ENCODE measurements at places on chromosomes 7 and 10.
A peak's percentile ranks its signal among the peaks of the same experiment; 100 is the strongest.

GRCh38 chr7:140676306-140676705, 3.6 kb downstream of the ADCK2 start:
- no peak for DNase-seq

- DNase-seq: peak; percentile 46
These were observed 245.0 kb downstream of the PRPF18 start for GRCh38 chr10:13831711-13832141.

DNA sequence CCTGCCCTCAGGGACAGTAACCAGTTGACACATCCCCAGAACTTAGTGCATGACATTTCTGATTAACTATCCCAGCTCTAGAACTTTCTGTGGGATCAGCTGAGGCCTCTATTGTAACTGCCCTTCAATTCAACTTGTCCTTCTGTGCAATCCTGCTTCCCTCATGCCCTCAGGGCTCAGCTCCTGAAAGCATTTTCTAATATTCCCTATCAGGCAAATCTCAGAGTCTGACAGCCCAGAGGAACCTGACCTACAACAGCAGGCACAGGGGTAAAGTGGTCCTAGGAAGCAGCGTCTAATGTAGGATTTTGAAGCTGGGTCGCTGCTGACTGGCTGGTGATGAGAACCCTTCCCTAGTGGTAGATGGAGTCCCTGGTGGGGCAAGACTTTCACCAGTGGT, 13.6 kb upstream of the STN1 start:
- DNase-seq: no peak

DNA sequence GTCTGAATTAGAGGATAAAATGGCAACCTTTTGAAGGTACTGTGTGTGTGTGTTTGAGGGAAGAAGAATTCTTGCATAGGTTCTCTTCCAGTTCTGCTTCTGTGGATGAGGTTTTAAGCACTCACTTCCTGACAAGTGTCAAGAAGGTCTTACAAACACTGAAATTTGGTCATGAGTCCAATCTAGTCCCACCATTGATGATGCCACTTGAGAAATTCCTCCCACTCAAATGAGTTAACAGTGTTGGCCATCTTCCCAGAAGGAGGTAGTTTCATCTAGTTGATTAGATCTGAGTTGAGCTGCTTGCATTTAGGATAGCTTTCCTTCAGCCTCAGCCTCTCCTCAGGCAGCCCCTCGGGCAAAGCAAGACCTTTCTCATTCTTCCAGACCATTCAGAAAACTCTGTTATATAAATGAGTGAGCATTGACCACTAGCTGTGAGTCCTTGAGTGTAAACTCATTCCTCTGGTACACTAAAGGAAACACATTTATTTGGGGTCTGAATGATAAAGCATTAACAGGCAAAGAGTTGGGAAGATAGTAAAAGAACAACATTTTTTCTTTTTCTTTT, 189.5 kb downstream of the TRIL start:
- no peak for DNase-seq

GRCh38 chr10:28354511-28354910, 51.6 kb upstream of the MPP7 start:
- no peak for DNase-seq

DNA sequence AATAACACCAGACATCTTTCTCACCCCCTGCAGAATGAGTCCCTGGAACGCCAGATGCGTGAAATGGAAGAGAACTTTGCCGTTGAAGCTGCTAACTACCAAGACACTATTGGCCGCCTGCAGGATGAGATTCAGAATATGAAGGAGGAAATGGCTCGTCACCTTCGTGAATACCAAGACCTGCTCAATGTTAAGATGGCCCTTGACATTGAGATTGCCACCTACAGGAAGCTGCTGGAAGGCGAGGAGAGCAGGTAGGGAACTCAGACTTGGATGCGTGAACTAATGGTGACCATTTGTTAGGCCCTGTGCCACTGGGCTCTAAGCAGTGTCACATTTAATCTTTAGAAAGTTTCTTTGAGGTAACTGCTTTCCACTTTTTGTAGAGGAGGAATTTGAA, 7.1 kb downstream of the VIM start:
- DNase-seq: no peak

DNA sequence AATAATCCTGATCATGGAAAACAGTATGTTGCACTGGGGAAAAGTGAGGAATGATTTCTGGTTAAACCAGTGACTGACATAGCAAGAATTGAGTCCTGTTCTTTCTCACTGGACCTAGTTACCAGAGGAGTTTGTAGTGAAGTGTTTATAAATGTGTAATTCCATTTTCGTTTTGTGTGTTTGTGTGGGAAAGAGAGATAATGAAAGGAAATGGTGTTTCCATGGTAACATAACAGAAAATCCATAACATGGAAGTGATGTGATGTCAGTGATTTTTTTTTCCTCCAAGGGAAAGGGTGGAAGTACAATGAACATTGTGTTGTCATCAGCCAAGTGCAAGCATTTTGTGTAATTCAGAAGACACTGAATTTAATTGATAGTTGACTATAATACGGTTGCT, 283.9 kb downstream of the PLXDC2 start:
- peak; percentile 40 for DNase-seq

DNA sequence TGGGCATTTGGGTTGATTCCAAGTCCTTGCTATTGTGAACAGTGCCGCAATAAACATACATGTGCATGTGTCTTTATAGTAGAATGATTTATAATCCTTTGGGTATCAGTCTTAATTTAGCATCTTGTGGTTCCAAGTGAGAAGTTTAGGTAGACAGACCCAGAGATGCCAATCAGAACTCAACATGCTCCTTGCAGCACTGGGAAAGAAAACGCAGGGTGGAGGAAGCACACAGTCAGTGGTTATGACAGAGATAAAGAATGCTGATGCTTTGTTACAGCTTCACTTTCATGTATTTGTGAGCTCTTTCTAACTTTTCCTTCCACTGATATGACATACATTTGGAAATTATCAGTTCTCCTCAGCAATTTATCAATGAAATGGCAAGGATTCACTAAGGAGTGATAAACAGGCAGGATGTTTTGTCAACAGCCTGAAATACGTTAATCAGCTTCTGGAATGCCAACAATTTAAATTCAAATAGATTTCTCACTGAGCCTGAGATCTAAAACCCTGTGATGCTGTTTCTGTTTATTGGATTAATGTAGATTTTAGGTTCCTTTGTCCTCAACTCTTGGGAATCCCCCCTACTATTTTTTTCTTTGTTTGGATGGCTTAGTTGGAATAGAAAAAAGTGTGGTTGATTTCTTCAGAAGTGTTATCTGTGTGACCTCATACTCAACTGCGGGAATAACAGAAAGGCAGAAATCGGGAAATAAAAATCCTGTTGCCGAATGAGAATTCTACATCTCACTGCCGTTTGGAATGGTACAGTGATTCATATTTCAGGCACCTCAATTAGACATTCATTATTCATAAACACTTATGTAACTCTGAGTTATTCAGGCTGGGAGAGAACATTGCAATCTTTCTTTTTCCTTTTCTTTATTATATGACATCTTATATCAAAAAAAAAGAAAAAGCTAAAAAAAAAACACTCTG, 675.0 kb downstream of the CNTNAP2 start:
- no peak for DNase-seq

GRCh38 chr10:132457328-132458070, 60.5 kb downstream of the PWWP2B start:
- DNase-seq: no peak

DNA sequence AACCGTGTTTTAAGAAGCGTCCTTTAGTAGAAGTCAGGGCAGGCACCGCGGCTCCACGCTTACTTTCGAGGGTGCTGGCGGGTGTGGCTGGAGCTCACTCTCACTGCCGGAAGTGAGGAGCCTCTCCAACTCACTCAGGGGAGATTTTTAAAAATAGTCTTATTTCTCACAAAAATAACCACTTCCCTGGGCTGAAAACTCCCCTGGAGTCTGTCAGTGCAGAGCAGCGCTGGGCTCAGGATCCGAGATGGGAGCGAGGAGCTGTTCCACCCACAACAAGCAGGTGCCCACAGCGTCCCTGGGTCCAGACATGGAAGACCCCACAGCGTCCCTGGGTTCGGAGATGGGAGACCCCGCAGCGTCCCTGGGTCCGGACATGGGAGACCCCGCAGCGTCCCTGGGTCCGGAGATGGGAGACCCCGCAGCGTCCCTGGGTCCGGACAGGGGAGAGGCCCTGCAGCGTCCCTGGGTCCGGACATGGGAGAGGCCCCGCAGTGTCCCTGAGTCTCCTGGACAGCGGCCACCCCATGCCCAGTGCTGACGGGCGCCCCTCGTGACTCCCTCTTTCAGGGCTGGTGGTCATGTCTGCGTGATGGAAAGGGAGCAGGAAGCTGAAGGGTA, 51.2 kb downstream of the VIPR2 start:
- no peak for DNase-seq

GRCh38 chr7:43513251-43513650, 69.7 kb upstream of the STK17A start:
- no peak for DNase-seq

DNA sequence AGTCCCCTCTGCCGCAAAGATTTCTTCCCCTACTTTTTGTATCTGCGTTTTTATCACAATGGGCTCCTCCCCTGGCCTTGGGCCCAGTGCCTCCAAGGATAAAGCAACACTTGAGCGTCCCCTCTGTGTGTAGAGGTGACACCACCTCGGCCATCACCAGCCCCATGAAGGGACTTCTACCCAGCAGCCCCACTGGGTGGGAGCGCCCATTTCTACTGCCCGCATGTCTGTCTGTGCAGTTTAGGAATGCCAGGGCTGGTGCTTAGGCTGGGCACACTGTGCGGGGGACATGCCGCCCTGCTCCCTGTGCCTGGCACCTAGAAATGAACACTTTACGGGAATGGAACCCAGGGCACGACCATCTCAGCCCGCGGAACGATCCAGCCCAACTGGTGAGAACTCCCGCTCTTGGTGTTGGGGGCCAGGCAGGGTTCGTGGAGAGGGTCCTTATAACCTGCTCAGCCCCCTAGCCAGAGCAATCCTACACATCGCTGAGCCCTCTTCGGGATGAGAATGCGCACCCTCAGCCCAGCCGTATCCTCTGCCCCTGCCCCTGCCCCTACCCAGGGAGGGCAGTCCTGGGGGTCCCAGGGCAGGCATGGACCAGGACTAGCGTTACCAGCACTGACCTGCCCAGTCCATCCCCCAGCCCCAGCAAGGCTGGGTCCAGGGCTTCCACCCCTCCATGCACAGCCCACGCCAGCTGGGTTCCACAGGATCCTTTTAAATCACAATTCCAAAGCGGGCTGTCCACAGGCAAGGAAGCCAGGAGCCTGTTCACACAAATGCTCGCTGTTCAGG, 12.8 kb downstream of the CRYGN start:
- DNase-seq: no peak

GRCh38 chr7:156198277-156198676, 386.0 kb upstream of the SHH start:
- DNase-seq: no peak

DNA sequence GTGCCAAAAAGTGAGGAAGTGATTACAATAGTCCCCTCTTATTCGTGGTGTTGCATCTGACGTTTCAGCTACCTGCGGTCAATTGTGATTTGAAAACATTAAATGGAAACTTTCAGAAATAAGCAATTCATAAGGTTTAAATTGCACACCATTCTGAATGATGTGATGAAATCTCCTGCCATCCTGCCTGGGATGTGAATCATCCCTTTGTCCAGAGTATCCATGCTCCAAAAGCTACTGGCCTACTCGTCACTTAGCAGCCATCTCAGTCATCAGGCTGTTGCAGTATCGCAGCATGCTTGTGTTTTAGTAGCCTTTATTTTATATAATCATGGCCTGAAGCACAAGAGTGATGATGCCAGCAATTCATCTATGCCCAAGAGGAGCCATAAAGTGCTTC, 97.7 kb upstream of the CDCA7L start:
- DNase-seq: no peak

DNA sequence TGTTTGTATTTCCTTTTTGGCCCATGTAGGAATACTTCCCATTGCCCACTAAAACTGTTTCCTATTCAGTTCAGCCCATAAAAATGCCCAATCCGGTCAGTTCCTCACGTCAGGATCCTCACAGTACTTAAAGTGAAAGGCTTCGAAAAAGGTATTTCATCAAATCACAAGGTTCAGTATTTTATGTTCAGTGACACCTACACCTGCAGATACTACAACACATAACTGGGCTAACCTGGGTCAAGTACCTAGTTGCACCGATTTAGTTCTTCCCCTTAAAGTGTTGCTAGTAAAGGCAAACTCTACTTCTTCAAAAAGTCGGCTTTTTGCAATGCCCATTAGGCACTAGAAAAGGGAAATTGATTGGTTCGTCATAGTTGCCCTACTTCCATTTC, 1.1 kb downstream of the SNX13 start:
- DNase-seq: no peak

DNA sequence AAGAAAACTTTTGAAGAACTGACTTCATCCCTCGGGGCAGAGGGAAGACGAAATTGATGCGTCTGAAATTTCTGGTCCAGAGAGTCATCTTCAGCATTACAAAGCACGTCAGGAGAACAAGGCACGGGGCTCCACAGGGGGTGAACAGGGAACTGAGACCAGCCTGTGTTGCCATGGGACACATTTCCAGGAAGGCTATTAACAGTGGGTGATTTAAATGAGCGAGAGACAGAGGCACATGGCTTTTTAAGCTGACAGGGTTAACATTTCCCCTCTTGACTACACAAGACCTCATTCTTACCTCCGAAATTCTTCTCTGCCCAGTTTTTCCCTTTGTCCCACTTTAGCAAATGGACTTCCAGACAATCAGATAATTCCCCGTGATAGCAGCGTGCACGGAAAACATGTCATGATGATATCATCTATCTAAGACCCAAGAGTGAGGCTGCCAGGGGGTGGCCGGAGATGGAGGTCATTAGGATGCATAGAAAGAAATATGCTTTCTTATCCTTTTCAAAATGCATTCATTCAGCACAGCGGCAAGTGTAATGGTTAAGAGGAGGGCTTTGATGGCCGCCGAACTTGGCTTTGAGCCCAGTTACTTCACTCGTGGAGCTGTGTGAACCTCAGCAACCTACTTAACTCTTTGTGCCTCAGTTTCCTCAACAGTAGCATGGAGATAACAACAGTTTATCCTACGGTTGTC, 248.0 kb downstream of the PRPF18 start:
- peak; percentile 70 for DNase-seq

DNA sequence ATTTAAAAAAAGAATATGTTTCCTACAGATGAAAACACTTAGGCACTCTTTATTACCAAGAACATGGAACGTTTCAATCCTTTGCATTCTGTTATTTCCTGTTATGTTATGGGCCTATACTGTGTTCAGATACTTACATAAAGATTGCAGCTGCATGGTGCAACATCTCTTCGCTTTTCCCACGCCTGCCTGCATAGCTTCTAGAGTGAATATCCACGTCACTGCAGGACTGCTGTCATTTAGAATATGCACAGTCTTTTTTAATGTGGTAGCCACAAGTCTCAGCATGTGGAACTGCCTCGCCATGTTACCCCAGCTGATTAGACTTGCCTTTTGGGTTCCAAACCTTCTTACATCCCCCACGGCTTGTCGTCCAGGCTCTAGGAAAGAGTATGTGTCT, 69.6 kb upstream of the GATA3 start:
- DNase-seq: no peak

DNA sequence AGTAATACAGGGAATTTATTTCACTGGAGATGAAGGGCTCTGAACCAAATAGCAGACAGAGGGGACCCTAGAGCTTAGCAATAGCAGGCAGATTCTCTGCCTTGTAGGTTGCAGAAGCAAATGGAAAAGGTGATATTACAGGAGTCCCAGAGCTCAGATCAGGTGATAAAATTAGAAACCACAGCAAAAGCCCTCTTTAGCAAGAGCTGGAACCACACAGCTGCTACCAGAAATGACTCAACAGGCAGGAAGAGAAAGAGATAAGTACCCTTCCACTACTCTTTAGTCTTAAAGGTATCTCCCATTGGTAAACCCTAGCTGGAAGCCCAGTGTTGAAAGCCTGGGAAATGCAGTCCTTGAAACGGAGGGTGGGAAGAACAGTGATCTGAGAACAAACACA, 535.6 kb upstream of the GHITM start:
- no peak for DNase-seq
